Erythroblast (primary cell): ENCODE measurements at places on chromosomes 7 and 10.

DNA sequence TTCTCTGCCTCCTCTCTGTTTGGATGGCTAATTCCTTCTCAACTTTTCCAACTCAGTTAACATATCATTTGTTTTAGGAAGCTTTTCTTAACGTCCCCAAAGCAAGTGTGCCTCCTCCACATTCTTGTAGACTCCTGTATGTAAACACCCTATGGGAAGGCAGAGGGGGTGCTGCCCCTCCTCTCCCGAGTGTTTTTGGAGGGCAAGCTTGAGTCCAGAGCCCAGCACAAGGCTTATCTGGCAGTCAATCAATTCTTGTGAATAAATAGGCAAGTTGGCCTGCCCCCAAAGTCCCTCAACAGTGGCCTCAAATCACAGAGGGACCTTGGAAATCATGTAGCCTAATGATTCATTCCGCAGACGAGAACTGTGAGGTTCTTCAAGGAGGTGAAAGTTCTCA lies 305.6 kb downstream of the RPS24 start:
- DNase-seq = no peak

- no peak for DNase-seq
Observed at GRCh38 chr10:48404646-48405045, 98.2 kb downstream of the MAPK8 start.

GRCh38 chr10:112510384-112510783 lies 63.4 kb downstream of the VTI1A start:
- no peak for DNase-seq

DNA sequence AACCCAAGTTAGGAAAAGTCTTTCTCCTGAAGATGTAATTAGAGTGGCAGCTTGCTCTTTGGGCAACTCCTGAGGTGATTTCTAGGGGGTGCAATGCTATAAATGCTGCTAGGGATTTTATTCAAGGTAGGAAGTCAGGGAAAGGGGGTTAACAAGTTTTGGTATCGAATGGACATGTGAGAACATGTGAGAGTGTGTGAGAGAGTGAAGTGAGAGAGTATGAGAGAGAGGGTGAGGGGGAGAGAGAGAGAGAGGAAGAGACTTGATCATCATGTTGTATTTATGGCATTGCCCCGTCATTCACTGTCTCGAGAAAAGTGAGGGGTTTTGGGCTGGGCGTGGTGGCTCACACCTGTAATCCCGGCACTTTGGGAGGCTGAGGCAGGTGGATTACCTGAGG lies 50.9 kb downstream of the MCU start:
- no peak for DNase-seq

GRCh38 chr10:17792991-17793390 lies 16.2 kb upstream of the MRC1 start:
- DNase-seq = no peak

DNA sequence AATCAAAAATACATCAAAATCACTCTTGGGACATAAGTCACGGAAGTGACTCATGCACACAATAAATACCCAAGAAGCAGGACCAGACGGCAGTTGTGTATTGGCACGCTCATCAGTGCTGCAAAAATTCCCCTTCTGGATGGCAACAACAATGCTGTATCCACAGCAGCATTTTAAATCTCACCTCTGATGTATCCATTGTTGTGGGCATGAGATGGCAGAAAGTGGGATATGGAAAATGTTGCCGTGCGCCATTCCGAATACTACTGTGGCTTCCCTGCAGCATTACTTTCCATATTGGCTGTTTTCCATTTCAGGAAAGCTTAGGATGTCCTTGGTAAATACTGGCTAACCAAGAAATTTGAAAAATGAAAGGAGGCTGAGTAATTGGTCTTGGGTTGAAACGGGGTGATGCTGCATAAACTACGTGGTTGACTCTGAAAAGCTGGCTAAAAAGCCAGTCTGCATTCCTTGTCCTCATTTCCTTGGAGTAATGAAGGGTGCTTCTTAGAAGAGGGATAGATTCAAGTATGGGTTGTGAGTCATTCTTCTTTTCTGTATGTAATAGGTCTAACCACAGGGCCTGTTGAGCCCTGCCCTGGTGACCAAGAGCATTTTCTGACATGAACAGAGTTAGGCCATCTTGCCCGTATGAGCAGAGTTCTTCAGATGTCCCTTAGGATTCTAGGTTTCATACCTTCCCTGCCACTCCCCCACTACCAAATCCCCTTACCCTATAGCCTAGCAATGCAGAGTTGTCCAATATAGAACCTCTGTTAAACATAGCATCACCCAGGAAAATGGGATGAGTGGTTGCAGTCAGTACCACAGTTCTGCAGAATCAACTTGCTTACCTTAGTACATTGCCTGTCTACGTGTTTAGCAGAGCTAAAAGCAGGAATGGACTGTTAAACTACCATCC lies 36.3 kb upstream of the TOMM7 start:
- no peak for DNase-seq

DNA sequence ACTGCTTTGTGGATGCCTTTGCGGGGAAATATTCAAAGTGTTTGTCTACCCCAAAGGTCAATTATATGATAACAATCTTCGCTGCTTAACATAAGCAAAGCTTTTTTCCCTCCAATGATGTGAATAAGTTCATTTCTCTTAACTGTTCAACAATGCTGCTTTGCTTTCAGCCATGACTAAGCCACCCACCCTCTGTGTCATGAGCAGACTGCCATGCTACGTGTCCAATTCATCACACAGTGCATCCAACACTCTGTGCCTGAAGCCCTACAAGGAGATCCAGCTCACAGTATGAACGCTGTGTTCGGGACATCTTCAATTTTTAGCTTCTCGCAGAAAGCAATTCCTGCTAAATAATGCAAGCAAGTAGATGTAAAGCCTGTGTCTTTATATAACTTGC lies 5.7 kb upstream of the TAS2R40 start:
- no peak for DNase-seq
